WERI-Rb-1 (cell line): ENCODE measurements at places on chromosomes 3 and 15.
A peak's percentile ranks its signal among the peaks of the same experiment; 100 is the strongest.

GRCh38 chr3:154013736-154014135 lies 107.5 kb upstream of the ARHGEF26 start:
- DNase-seq, result no peak

DNA sequence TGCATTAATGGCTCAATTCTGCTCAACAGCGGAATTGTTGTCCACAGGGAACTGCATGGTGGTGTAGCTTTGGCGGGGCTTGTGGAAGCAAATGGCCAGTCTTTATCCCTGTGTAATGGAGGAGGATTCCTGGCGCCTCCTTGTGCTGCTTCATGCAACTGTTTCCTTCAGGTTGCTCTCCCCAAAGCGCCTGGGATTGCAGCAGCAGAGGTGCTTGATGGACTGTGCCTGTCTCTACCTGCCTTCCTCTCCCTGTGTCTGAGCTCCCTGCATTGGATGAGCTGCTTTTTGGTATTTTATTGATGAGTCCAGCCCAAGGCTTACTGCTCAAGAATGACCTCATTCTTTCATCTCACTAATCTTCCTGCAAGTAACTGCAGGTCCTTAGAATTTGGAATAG lies 72.9 kb upstream of the NDN start:
- peak; percentile 33 for DNase-seq

- no peak for DNase-seq
Measured at GRCh38 chr15:80871858-80872257, 92.7 kb downstream of the CEMIP start.

DNA sequence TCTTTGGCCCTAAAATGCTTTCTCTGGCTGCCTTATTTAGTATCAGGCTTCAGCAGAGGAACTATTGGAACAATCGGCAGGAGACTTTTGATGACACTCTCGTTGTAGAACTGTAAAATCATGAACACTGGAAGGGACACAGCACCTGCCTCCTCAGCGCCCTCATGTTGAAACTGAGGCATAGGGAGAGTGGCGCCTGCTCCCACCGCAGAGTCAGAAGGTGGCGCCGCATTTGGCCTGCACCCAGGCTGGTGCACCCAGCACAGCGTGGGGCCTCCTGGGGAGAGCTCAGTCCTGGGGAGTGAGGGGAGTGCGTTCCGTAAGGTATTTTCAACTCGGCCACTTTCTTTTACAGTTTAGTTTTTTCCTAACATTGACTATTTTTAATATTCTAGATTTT lies 78.2 kb upstream of the BLM start:
- DNase-seq, result no peak

DNA sequence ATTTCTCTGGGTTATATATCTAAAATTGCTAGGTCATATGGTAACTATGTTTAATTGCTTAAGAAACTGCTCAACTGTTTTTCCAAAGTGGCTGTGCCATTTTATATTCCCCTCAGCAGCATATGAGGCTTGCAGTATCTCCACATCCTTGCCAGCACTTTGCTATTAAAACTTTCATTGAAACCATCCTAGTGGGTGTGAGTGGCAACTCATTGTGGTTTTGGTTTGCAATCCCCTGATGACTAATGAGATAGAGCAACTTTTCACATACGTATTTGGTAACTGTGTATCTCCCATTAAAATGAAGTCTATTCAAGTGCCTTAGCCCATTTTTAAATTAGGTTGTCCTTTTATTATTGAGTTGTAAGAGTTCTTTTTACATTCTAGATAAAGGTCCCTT lies 17.3 kb downstream of the KPNA1 start:
- DNase-seq, result no peak

DNA sequence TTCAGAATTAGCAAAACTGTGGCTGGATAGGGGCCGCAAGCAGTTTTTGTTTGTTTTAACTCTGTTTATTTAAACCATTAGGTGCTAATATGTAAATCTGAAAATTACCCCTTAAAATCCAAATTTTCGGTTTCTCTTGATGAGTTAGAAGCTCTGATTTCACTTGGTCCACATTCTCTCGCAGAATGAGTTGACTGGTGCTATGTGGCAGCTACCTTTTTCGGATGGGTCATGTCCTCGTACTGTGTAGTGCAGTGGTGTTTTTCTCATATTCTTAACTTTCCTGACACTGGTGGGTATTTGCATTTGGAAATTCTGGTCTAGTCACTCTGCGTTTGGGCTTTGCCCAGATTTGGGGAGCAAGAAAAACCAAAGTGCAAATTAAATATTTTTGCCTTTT lies 87.1 kb downstream of the DIPK2A start:
- no peak for DNase-seq

DNA sequence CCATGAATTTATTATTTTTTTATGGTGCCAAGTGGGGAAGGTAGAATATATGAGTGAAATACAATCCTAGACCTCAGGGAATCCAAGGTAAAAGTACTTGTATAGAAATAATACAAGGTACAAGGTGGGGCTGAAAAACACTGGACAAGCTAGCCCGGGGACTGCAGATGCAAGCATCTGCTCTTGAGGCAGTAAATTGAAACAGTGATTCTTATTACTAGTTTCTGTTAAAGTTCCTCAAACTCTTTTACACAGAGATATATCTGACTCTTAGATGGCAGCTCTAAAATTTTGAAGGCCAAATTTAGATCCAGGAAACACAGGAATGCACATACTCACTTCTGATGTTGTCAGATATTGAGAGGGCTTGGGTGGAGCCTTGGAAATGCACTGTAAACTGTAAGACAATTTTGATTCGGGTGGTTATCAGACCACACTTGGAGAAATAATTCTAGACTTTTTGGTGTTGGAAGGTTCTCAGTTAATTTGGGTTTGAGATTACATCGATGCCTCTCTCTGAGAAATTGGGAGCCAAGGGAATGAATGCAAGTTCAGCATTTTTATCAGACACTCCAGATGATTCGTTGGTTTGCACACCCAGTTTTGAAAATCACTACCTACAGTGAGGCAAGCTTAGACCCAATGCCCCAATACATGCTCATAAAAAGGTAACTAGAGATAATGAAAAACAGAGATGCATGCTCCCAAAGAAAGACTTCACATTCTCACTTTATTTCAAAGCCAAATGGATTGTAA lies 7.3 kb downstream of the TP63 start:
- no peak for DNase-seq

DNA sequence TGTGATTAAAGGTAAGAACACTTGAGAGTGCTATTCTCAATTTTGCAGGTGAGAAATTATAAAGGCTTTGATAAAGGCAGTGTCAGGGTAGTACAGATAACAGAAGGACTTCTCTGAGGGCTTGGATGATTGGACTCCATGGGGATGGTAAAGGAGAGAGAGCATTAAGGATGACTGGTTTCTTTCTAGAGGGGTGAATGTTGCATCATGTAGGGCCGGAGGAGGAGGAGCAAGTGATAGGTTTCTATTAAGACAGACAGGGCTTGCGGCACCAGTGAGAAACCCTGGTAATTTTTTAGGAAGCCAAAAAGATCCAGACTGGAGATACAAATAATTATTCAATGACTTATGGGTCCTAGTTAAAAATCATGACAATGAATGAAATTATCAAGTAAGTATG lies 230.7 kb upstream of the MME start:
- DNase-seq, result no peak

DNA sequence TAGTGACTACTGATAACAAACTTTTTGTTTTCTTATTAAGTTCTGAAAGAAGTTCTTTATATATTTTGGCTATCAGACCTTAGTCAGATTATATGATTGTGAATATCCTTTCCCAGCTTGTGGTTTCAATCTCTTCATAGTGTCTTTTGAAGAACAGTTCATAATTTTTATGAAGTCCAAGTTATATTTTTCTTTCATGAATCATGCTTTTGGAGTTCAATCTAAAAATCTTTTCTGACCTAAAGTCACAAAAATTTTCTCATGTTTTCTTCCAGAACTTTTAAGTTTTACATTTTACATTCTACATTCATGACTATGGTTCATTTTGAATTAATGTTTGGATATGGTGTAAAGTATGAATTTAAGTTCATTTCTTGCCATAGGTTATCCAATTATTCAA lies 34.2 kb upstream of the OCA2 start:
- DNase-seq, result no peak

GRCh38 chr3:154112146-154112852 lies 8.9 kb upstream of the ARHGEF26 start:
- DNase-seq, result no peak

DNA sequence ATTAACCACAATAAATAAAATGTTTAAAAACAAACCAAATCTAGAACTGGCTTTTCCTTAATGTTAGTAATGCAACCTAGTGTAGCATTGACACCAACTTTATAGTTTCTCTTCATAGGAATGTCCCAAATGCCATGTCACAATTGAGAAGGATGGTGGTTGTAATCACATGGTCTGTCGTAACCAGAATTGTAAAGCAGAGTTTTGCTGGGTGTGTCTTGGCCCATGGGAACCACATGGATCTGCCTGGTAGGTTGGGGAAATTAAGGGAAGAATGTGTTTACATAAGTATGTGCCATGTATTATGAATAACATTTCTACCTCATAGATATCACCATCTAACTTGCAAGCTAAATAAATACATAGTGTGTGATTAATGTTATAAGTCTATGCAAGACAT lies 84.4 kb upstream of the GOLGA6B start:
- no peak for DNase-seq

DNA sequence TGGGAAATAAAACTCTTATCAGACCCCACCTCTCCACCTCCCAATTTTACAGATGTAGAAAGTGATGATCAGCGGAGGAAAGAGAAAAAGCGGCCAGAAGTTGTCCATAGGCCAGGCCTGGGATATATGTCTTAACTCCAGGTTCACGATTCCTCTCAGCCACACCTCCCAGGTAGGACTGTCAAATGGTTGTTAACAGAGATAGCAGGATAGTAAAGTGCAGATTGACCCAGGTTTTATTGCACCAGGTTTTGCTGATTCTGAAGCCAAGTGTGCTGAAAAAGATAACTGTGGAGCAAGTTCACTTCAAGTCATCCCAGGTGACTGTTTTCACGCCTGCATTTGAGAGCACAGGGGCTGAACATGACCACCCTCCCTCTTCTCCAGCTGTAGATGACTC lies 36.1 kb downstream of the LSM3 start:
- no peak for DNase-seq

DNA sequence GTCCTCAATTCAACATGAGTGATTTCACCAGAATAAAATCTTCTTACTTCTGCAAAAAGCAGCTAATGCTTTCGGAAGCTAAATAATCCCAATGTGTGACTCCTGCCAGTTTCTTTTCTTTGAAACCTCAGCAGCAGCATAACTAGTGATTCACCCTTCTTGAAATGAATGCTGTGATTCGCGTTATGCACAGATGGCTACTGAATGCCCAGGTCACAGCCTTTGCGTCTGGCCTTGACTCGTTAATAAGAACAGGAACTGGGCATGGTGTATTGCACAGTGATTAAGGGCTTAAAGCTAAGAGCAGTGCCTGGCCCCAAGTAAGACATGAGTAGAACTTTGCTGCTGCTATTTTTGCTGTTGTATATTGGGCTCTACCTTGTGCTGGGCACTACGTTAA lies 19.0 kb downstream of the CGNL1 start:
- peak; percentile 68 for DNase-seq

- peak; percentile 63 for DNase-seq
Measured at GRCh38 chr3:15629860-15630597, 28.5 kb downstream of the BTD start.

GRCh38 chr3:66723231-66723630 lies 222.4 kb upstream of the LRIG1 start:
- no peak for DNase-seq

- DNase-seq, result no peak
Measured at GRCh38 chr3:115081444-115081843, 65.6 kb downstream of the ZBTB20 start.

DNA sequence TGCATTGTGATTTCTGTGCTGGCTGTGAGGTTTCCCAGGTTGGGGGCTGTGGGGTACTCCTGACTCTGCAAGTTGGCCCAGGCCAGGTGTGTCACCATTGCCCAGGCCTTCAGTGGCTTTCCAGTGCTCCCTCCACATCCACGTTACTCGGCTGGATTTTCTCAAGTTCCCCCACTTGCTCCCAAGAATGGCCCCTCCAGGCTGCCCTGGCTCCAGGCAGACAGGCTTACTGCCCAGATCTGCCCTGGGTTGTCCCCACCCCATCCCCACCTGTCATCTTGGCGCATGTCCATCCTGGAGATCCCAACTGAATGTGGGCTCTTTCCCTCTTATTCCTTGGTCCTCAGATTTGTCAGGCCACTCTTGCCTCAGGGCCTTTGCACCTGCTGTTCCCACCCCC lies 3.6 kb downstream of the APBA2 start:
- DNase-seq, result no peak

- no peak for DNase-seq
Measured at GRCh38 chr3:172557515-172558220, 34.4 kb upstream of the TNFSF10 start.

GRCh38 chr3:109631897-109632296 lies 294.6 kb upstream of the DPPA4 start:
- DNase-seq, result no peak

- DNase-seq, result no peak
Measured at GRCh38 chr15:67578020-67578600, 35.6 kb downstream of the MAP2K5 start.

- no peak for DNase-seq
Measured at GRCh38 chr15:56537881-56538280, 72.9 kb upstream of the MNS1 start.

GRCh38 chr3:132641837-132642538 lies 17.6 kb downstream of the ACAD11 start:
- no peak for DNase-seq

DNA sequence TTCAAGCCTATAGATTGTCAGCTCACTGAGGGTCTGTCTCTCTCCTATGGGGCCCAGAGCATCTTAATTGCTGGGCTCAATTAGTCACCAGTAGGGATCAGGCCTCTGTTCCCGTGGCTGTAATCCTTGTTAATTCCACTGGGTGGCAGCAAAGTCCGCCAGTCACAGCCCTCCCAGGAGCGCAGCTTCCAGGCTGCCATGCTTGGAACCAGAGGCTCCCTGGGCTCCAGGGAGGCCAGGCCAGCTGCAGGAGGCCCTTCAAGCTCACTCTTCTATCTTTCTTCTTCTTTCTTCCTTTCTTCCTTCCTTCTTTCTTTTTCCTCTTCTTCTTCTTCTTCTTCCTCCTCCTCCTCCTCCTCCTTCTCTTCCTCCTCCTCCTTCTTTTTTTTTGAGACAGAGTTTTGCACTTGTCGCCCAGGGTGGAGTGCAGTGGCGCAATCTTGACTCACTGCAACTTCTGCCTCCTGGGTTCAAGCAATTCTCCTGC lies 14.4 kb downstream of the RNU5B-1 start:
- DNase-seq, result peak; percentile 82

DNA sequence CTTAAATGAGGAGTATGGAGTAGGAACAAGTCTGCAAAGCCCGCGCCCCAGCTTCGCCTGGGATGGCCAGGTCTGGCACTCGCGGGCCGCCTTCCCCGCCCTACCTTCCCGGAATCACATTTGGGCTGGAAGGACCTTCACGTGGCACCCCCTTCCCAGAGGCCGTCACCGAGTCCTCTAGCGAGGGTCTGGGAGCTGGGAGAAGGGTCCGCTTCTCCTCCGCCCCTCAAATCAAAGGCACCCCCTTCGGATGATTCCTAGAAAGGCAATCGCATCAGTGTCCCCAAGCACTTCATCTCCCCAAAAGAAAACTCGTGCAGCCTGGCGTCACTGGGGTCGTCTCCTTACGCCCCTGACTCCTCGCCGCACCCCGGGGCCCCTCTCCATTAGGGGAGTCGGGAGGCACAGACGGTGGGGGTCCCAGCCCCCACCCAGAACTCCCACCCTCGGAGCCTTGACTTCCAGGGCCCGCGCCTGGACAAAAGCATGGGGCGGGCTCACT lies 380 bp downstream of the MYLK start:
- DNase-seq, result no peak

GRCh38 chr3:194254040-194254439 lies 97.1 kb downstream of the CPN2 start:
- no peak for DNase-seq

GRCh38 chr15:68386587-68387288 lies 45.2 kb downstream of the ITGA11 start:
- DNase-seq, result no peak

GRCh38 chr3:123757281-123757940 lies 126.7 kb downstream of the MYLK start:
- DNase-seq, result no peak
